HL-60 (cell line): ENCODE measurements at places on chromosomes 5 and 9.

DNA sequence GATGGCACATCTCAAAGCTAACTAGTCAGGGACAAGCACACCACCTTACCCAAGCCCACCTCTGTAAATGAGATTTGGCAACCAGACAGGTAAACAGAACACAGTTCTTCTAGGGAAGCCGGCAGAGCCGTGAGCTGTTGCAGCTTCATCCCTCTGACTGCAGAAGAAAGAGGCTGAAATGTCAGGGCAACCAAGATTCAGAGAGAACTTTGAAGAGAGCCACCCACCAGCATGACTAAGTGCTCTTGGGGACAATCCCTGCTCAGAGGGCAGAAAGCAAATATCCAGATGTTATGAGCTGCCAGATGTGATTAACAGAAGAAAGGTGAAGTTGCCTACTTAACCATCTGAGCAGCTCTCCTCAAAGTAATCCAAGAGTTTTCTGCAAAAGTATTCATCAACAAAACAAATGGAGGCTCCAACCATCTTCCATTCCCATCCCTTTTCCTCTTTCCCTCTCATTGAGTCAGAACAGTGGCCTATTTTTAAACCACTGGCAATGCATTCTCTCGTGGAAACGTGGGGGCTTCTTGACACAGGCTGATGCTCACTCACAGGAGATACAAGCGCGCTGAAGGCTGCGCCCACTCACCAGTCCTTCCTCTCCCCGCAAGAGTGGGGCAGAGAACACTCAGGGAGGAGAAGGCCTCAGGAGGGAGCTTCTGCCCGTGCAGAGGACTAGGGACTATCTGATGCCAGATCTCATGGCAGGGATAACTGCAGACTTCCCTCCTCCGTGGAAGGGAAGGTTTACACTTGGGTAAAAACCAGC lies 57.1 kb downstream of the SLIT3 start:
- DNase-seq, result no peak

- no peak for DNase-seq
These were observed 53.1 kb upstream of the FCN2 start for GRCh38 chr9:134827559-134827958.

- no peak for DNase-seq
These were observed 95.9 kb downstream of the FBXO4 start for GRCh38 chr5:42020788-42021530.

GRCh38 chr5:61232490-61233050 lies 70.3 kb upstream of the SMIM15 start:
- no peak for DNase-seq

DNA sequence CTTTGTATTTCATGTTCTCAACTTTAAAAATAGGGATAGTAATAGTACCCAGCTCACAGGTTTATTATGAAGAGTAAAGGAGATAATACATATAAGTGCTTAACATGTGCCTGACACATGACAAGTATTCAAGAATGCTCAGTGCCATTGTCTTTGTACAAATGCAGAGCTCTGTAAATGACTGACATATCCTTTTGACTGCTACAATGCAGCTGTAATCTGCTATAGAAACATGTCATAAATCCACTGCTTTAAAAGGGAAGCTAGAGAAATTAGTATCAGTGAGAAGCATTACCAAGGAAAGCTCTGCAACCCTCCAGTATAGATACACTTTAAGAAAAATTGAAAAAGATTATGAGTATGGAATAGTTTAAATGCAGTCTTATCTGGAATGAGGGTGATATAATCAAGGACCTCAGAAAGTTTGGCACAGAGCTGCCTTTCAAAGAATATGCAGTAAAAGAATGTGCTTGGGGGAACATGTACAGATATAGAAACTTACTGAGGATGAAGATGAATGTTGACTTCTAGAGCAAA lies 17.9 kb downstream of the ERAP1 start:
- no peak for DNase-seq
